Stomach (tissue), 19 donors: ENCODE measurements at places on chromosomes 3 and 15. TPM values are rescaled to one million over a fixed set of nuclear protein-coding genes. Genes with fewer than 3 reads are reported as not detected.

- no peaks in the 10 kb centered on the region for H3K27me3 ChIP-seq
- no peak for DNase-seq
- H3K36me3 ChIP-seq: no peaks in the 10 kb centered on the region
- peaks cover 5% of the 10 kb centered on the region for H3K4me1 ChIP-seq
- H3K4me3 ChIP-seq: no peak overlapping the region
Observed at GRCh38 chr15:70628549-70628896, 134.8 kb downstream of the UACA start.

DNA sequence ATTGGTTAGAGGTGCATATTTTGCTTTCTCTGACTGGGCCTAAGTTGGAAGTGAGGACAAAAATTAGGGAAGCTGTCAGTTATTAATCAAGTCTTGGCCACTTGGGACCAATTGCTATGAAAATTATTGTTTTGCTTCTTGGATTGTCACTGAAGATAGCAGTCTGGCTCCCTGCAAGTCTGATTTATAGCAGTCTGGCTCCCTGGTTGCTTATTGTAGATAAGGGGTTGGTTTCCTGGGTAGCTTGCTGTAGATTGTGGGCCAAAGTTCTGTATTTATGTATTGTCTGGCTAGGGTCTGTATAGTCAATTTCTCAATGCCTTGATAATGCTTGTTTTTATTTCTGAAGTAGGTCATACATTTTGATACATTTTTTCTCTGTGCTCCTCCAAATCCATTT, 13.3 kb upstream of the DRD3 start:
- H3K4me3 ChIP-seq: no peak overlapping the region
- no peaks in the 10 kb centered on the region for H3K4me1 ChIP-seq
- no peak overlapping the region for H3K27ac ChIP-seq
- no peaks in the 10 kb centered on the region for H3K36me3 ChIP-seq

DNA sequence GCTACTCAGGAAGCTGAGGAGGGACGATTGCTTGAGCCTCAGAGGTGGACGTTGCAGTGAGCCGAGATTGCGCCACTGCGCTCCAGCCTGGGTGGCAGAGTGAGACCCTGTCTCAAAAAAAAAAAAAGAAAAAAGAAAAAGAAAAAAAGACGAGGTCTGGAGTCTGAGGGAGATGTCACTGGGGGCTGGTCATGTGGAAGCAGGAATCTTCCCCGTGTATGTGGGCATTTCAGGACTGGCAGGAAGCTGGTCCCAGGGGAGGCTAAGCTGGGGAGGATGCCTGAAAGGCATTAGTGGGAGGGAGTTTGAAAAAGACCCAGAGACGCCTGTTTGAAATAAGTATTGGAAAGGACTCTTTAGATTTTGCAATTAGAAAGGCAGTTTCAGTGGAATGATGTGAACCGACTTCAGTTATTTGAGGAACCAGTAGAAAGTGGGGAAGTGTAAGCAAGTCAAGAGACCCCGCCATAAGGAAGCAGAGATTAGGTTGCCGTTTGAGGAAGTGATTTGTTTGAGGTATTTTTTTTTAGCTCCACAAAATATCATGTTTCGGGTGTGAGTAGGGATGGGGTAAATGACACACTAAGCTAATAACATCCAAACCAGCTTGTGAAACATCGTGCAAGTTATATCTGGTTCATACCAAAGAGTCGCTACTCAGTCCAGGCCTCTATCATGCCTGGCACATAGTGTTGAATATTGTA, 55.5 kb downstream of the ST6GAL1 start:
- H3K36me3 ChIP-seq: no peaks in the 10 kb centered on the region
- H3K4me3 ChIP-seq: no peak overlapping the region
- DNase-seq: no peak

Gene EIF1B
- 35.1 TPM for total RNA-seq

DNA sequence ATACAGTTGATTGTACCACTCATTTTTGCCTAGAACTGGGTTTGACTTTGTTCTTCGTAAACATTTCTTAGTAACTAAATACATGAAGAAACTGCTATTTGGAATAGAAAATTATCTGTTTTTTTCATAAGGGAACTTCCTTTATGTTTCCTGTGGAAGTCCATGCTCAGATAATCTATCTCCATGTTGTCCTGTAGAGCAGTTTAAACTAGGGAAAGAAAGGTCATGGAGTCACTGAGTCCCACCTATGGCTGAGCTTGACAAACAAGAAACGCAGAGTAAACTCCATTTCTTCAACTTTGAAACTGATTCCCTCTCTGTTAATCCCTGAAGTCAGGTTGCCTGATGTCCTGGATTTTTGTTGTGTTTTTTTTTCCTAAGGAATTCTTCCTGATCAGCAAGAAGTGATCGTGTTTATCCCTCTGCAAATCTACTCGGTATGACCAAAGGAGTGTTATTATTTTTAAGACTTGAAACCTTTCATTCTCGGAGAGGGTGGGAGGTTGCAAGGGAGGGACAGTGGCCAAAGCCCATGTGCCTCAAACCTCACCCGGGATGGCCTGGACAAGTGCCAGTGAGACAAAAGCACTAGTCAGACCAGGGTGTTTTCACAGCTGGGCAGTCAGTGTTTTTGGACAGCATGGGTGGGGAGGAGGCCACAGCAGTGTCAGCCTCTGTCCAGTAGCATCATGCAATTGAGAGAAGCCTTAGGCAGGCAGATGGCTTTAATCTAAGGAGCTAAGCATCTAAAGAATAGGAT, 129.8 kb upstream of the PHLDB2 start:
- no peak overlapping the region for H3K27ac ChIP-seq
- DNase-seq: peak; percentile 33
- no peaks in the 10 kb centered on the region for H3K36me3 ChIP-seq
- H3K4me1 ChIP-seq: peaks cover 11% of the 10 kb centered on the region

Gene SNTN
- total RNA-seq: not detected

Gene NLGN1
- 10.3 TPM for total RNA-seq

GRCh38 chr3:190424108-190424477, 25.6 kb downstream of the TMEM207 start:
- H3K4me3 ChIP-seq: no peak overlapping the region
- no peaks in the 10 kb centered on the region for H3K36me3 ChIP-seq
- no peak overlapping the region for H3K27ac ChIP-seq
- no peaks in the 10 kb centered on the region for H3K4me1 ChIP-seq

Gene AHSG
- not detected for total RNA-seq

DNA sequence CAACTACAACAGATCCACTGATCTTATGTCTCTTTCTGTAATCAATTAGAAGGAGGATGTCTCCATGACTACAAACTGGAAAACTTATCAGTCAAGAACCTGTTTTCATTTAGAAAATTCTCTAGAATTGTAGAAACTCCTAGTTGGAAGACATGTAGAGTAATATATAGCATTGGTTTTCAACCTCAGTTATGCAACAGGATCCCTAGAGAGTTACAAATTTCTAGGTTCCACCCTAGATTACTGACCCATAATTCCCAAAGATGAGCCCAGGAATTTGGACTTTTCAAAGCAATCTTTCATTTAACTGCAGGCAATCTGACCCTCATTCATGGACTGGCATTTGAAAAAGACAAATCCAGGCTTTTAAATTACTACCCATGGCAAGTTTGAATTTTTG, 116.9 kb upstream of the RAP2B start:
- no peak overlapping the region for H3K27ac ChIP-seq
- H3K4me3 ChIP-seq: no peak overlapping the region
- no peaks in the 10 kb centered on the region for H3K36me3 ChIP-seq
- DNase-seq: no peak
- H3K4me1 ChIP-seq: peaks cover 13% of the 10 kb centered on the region

GRCh38 chr3:69378112-69378802, 7.6 kb downstream of the FRMD4B start:
- no peak for DNase-seq
- no peaks in the 10 kb centered on the region for H3K27me3 ChIP-seq
- no peak overlapping the region for H3K27ac ChIP-seq

Gene COL6A6
- 7.0 TPM for total RNA-seq

Gene CHL1
- 25.3 TPM for total RNA-seq

Gene PLA2G4E
- total RNA-seq: not detected

Gene CCDC54
- total RNA-seq: not detected

DNA sequence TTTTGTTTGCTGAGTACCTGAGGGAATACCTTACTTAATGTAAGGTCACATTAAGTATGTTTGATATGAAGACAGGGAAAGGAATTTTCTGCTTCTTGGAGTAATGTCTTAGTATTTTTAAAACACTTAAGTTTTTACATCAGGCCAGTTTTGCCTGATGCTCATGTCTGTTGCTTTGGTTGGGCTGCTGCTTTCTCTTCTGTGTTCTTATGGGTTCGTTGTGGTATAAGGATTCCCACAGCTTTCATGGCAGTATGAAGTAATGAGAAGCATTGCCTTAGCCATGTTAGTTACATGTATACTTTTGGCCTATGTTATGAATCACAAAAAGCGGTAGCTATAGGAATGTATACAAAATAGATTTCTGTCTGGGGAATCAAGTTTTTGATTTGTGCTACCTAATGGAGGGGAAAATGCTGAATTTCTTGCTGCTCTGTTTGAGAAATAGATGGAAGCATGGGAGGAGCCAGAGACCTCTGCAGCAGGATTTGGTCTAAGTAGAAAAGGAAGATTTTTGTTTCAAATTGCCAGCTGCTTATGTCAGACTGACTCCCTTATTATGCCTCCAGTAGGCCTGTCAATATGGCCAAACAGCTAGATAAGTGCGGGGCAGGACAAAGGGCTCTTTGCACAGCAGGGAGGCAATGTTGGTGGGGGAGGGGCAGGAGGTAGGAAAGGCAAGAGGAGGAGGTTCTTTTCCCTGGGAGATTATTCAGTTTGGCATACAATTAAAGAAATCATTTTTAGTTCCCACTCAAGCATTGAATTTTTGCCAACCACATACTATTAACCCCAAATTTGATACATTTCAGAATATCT, 5.2 kb downstream of the SETD5 start:
- peaks cover 90% of the 10 kb centered on the region for H3K4me1 ChIP-seq
- no peaks in the 10 kb centered on the region for H3K27me3 ChIP-seq
- peak; percentile 82 for DNase-seq
- peak overlapping the region; percentile 33 for H3K27ac ChIP-seq

DNA sequence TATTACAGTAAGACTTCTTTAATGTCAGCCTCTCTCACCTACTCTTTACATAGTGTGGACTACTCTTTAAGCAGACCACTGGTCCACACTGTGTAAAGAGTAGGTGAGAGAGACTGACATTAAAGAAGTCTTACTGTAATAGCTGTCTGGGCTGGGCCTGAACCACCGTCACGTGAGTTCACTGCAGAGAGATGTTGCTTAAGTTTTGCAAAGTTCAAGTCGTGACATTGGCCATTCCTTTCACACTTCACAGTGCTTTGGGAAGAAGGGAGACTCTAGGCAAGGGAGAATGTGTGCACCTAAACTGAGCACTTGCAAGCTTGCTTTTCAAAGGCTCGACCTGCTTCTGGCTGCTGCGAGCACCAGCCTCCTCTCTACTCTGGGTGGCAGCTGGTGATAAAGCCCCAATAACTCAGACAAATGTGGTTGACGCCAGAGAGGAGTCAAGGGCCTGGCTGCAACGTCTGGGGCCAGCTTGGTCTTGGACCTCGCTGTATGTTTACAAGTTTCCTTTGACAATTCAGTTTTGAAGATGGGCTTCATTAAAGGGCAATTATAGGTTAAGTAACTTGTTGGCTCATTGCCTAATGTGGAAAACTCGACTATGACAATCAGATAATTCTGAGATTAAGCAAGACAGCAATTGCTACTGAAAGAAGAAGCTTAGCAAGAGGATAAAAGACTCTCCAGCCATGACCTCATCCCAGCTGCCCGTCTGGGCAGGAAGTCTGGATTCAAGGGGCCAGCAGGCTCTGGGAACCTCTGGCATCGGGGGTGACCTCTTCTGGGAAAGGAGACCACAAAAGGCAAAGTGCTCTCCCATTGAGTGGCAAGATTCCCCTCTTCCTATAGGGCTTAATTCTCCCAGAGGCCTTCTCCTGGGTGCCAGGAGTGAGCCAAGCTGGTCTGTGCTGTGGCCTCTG, 242.1 kb upstream of the TLE3 start:
- no peak overlapping the region for H3K4me3 ChIP-seq
- no peaks in the 10 kb centered on the region for H3K4me1 ChIP-seq
- H3K27ac ChIP-seq: peak overlapping the region; percentile 4
- DNase-seq: peak; percentile 82
- no peaks in the 10 kb centered on the region for H3K27me3 ChIP-seq

- peak overlapping the region; percentile 75 for H3K27ac ChIP-seq
- DNase-seq: peak; percentile 38
- H3K36me3 ChIP-seq: no peaks in the 10 kb centered on the region
- no peaks in the 10 kb centered on the region for H3K27me3 ChIP-seq
Observed at GRCh38 chr3:24810881-24811280, 316.2 kb upstream of the THRB start.

Gene GOLGA8J
- total RNA-seq: not detected

Gene OR5K2
- total RNA-seq: not detected

DNA sequence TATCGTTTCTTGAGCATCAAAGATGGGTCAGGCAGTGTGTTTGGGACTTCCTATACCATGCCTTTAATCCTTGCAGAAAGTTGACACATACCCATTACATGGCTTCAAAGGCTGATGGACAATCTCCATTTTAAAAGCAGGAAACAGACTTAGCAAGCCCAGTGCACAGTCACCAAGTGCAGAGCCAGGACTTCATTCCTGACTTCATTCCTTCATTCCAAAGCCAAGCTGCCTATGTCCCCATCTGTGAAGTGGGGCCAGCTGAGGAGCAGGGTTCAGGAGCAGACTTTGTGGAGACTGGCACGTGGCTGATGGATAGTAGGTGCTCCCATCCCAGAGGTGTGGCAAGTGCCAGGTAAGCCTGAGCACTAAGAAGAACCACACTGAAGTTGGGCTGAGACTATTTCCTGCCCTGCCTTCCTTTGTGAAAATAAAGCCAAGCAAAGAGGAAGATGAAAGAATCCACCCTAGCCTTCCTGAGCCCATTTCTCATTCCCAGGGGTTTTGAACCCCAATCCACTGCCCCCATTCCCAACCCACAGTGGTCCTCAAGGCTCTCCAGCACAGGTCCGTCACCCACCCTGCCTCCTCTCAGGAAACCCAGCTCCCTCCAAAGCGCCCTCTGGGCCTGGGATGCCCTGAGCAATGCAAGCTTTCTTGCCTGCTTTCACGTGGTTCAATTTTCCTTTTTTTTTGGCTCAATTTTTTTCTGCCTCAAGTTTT, 1.8 kb downstream of the CX3CR1 start:
- no peak overlapping the region for H3K27ac ChIP-seq
- H3K36me3 ChIP-seq: no peaks in the 10 kb centered on the region
- no peak overlapping the region for H3K4me3 ChIP-seq
- H3K27me3 ChIP-seq: peaks cover 4% of the 10 kb centered on the region
- no peaks in the 10 kb centered on the region for H3K4me1 ChIP-seq

GRCh38 chr3:38627956-38628355, 21.5 kb downstream of the SCN5A start:
- no peak overlapping the region for H3K27ac ChIP-seq
- DNase-seq: no peak
- H3K27me3 ChIP-seq: no peaks in the 10 kb centered on the region
- no peaks in the 10 kb centered on the region for H3K36me3 ChIP-seq
- no peaks in the 10 kb centered on the region for H3K4me1 ChIP-seq

GRCh38 chr15:71775856-71776255, 34.5 kb upstream of the NR2E3 start:
- H3K36me3 ChIP-seq: peaks cover 41% of the 10 kb centered on the region
- no peak for DNase-seq
- peaks cover 9% of the 10 kb centered on the region for H3K4me1 ChIP-seq
